Activated naive CD4-positive, alpha-beta T cell treated with anti-CD3 and anti-CD28 coated beads, Interleukin-2, amount 50 U/mL, for 16 hours (primary cell): ENCODE measurements at places on chromosomes 12 and 14.

- DNase-seq = no peak
Observed at GRCh38 chr14:27056586-27056985, 458.8 kb upstream of the NOVA1 start.

GRCh38 chr14:22822571-22823098 lies 7.1 kb upstream of the MRPL52 start:
- peak; percentile 68 for DNase-seq

DNA sequence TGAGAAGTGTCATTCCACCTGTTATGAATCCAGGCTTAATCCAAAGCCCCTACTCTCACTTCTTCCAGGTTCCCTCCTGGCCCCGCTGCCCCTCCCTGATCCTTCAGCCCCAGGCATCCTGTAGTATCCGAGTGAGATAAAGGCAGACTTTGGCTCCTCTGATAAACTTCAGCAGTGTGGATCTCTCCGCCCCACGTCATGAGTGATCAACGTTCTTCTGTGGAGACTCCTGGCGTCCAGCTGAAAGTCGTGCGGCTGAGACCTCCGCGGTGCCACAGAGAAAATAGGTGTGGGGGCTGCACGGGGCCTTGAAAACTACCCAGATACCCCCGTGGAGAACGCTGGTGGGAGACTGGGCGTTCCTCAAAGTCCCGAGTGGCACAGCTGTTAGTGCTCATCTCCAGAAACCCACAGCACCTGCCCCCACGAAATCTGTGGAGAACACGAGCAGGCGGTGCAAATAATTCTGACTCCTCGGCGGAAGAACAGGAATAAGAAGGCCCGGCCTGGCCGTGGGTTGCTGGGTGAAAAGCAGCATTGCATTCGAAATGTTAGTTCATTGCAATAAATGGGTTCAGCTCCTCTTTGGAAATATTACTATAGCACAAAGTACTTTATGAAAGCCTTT lies 180.0 kb upstream of the RGS6 start:
- no peak for DNase-seq

- DNase-seq = no peak
Observed at GRCh38 chr12:113894697-113895096, 71.4 kb downstream of the RBM19 start.

- no peak for DNase-seq
Observed at GRCh38 chr12:10623131-10623530, 9.7 kb upstream of the MAGOHB start.

- no peak for DNase-seq
Observed at GRCh38 chr12:77584860-77585259, 245.8 kb upstream of the NAV3 start.

DNA sequence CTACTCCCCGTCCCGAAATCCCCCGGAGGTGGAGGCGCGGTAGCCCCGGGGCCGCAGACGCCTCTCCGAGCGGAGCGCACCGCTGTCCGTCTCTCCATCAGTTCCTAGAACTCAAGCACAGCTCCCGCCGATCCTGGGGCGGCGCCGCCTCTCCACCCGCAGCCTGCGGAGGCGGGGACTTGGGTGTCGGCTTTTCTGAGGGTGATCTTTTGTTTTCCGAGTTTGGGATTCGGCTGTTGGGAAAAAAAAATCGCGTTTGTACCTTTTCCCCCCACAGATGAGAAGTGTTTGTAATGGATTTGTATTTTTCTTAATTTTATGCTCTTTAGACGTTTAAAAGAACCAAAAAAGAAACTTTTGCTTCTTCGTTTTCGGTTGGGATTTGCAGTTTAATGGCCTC lies 26.6 kb downstream of the LRCOL1 start:
- no peak for DNase-seq

DNA sequence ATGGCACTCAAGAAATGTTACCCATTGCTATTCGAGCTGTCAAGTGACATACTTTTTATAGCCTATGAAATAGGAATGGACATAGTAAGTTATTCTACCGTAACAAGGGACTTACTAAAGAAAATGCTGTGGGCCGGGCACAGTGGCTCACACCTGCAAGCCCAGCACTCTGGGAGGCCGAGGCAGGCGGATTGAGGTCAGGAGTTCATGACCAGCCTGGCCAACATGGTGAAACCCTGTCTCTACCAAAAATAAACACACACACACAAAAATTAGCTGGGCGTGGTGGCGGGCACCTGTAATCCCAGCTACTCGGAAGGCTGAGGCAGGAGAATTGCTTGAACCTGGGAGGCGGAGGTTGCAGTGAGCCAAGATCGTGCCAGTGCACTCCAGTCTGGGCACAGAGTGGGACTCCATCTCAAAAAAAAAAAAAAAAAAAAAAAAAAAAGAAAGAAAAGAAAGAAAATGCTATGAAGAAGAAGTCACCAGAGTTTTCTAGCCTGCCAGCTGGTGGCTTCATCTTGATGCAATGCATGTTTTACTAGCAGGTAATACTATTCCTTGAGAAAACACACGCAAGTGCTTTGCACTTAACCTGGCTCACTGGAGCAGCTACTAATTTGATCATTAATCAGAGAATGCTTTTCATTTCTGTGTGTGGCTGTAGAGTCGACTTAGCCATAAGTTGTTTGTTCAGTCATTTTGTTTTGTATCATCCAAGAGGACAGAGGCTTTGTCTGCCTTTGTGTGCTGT lies 166.7 kb upstream of the MYL2 start:
- DNase-seq = no peak

GRCh38 chr12:4431436-4431835 lies 14.2 kb downstream of the FGF6 start:
- DNase-seq = no peak

DNA sequence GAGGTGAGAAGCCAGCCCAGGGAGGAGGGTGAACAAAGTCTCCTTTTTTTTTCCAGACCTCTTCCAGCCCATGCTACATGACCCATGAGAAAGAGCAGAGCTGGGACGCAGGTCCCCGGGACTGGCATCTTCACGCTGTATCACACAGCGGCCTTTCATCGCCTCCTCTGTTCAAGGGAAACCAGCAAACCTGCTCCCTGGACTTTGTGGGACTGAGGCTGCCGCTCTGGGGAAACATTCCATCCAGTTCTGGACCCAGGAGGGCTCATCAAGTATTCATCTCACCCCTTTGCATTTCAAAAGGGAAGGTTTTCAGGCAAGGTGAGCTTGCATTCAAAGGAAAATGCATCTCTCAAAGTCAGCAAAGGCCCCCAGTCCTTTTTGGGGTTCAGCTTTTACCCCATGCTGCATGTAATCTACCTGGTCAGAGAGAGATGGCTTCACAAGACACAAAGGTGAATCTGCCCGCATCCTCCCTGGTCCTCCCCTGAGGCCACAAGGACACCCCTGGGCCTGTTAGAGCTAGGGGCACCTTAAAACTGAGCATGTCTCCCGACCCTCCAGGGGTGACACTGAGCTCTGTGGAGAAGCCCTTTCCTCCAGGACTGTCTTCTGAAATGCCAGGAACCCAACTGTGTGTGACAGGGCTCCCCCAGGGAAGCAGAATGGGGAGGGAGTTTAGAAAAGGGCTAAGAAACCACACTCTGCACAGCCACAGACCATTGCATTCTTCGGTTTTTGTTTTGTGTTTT lies 21.2 kb upstream of the MEG3 start:
- DNase-seq = no peak

DNA sequence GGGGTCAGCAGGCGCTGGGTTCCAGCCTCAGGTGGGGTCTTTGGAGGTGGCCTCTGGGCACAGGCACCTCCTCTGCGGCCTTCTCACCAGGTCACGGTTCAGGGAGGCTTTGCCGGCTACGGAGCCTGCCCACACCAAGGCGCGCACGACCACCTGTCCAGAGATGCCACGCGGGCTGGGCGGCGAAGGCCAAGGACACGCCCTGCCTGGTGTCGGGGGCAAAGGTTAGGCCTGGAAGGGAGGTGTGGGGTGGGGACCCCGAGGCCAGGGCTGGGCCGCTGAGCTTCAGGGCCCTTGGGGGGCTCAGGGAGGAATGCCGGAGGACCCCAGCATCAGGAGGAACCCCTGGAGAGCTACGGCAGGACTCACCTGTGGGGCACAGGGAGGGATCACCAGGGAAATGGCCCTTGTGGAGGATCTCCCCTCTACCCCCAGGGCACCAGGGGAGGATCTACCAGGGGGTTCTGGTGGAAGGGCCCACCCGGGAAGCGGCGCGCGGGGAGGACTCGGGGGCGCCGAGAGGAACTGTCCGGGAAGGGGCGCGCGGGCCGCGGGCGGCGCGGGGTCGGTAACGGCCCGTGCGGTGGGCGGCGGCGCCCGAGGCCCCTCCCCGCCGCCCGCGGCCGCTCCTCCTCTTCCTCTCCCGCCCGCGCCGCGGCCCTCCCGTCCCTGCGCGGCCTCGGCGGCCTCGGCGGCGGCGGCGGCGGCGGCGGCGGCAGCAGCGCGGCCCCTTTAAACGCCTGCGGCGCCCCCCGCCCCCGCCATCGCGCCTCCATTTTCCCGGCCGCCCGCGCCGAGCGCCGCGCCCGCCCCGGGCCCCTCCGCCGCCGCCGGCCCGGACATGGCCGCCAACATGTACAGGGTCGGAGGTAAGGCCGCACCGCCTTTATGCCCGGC lies at the start of gene MTA1:
TSS of gene MTA1 (plus strand) at position 633 of the 897 bp plus-strand sequence. CDS start at position 842, 209 bp downstream.
- DNase-seq = peak; percentile 56

DNA sequence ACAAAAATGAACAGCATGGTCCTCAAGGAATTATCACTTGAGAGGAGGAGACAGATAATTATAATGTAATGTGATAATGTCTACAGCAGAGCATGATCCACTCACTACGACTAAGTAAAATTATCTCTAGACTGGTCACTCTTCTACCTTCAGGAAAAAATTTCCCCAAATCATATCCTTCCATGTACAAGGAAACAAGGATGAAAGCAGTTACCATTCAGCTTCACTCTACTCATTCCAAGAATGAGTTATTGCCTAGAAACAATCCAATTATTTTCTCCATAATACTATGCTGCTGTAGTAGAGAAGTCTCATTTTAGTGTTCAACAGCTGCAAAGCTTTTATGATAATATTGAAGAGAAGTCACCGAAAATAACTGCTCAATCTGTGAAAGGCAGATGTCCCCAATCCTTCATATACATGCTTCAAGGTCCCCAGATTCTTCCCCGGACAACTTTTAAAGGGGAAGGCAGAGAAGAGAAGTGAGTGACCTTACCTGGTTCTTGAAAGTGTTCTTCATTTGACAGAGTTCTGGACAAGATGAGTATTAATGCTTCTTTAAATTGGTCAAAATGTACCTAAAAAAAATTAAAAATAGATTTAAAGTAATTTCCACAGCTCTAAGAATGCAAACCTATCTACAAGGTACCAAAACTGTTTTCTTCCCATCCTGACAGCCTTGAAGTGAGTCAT lies 24.6 kb downstream of the NIN start:
- no peak for DNase-seq

- no peak for DNase-seq
Observed at GRCh38 chr12:57610554-57611107, 604 bp upstream of the ARHGEF25 start.

DNA sequence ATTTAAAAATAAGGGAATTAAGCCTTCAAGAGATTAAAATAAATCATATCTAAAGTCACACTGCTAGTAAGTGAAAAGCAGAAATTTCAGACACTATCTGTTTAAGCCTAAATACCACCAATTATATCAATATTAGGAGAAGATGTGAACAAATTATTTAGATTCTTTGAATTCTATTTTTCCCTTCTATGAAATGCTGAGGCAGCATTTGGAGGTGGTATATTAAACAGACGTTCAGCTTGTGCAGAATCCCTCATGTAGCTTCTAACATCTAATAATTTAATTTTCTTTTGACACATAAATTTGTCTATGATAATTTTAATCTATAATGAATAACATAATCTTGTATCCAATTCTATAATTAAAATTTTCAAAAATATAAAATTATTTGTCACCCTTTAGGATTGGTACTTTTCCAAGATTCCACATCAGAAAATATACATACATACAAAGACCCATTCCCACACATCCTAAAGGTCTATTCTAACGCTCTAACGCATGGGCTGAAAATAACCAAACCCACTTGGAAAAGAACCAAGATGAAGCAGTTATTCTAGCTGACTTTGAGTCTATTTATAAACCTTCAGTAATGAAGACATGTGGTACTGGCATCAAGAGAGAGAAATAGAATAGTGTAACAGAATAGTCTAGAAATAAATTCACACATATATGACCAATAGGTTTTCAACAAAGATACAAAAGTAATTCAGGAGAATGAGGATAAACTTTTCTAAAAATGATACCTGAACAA lies 751.8 kb downstream of the GALC start:
- no peak for DNase-seq

DNA sequence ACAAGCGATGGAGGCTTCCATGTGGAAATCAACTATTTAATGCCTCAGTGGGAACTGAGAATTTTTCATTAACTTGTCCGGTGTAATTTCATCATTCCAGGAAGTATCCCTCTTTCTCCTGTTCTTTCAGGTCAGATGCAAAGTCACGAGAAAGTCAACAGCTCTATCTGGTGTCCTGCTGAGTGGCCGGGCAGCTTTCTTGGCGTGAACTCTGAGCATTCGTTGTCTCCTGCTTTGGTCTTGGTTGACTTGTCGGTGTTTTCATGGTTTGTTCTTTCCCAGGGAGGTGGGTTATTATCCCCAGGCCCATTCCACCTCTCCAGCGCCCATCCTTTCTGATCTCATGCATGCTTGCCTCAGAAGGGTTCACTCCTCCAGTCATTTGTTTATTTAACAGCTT lies 149.1 kb downstream of the GLT1D1 start:
- DNase-seq = no peak

- no peak for DNase-seq
Observed at GRCh38 chr14:53963320-53964227, 6.9 kb upstream of the BMP4 start.

DNA sequence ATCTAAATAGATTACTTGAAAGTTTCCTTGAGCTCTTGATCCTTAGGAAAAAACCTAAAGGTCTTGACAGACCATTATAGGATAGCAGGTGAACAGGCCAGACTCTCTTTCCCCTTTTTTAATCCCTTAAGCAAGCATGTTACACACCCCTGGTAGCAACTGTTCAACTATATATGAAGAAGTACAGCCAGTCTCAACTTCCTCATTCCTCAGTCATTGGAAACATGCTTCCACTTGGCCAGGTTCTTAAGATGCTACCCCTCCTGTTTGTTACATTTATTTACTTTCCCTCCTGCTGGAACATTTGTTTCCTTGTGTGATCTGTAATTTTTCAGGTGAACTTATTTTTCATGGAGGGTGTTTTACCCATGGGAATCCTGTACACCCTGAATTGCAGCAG lies 124.1 kb downstream of the ARMH4 start:
- DNase-seq = no peak

- no peak for DNase-seq
Observed at GRCh38 chr12:118851891-118852290, 129.4 kb upstream of the SRRM4 start.
